Stimulated activated CD4-positive, alpha-beta T cell treated with anti-CD3 and anti-CD28 coated beads, Interleukin-1b, Interleukin-23, amount 100 ng/mL, for 24 hours (primary cell): ENCODE measurements at places on chromosomes 4 and X.

GRCh38 chr4:174262624-174263444 lies 20.6 kb downstream of the FBXO8 start:
- no peak for DNase-seq

DNA sequence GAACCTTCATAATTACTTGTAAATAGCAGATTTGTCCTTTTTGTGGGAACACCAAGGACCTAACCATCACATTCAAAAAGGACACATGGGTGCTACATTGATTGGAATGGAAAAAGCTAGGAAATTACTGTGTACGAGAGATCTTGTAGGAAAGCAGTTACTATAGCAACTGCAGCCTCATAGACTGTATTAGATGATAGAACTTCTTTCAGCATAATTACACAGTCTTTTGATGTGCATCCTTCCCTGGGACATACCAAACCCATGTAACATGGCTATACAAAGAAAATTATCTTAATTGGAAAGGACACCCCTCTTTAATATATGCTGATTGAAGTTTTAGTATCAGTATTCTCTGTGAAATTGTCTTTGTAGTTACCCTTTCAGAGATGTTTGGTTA lies 130.7 kb upstream of the CTSO start:
- DNase-seq = no peak

DNA sequence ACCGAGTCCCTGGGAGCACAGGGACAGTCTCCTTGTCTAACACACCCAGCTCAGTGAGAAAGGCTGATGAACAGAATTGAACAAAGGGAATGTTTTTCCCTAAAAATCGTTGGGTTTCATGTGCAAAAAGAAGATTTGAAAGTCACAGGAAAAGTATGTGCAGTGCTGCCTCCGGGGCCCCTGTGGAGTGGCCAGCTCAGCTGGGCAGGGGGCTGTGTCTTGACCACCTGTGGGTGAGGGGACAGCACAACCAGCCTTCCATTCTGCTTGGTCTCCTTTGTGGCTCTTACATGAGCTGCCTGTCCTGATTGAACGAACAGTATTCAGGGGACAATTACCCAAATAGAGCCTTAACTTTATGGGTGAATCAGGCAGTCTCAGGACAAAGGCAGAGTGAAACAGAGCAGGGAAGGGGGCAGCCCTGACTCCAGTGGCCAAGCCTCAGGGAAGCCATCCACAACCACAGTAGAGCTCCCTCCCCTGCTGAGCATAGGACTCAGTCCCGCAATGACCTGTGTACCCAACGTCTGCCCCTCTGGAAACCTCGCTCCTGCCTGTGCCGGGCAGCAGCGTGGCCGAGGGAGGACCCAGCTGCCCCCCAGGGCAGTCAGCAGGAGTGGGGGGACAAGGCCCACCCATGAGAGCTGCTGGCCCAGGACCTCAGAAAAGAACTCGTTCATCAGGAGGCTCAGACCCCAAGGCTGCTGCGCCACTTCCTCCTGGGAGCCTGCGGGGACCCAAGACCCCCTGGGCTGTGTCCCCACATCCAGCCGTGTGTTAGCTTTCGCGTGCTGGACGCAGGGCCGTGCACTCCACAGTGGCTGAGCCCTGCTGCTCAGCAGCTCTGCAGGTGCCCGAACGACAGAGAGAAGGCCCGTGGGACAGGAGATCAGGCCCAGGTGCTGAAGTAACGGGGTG lies 59.6 kb upstream of the MXD4 start:
- no peak for DNase-seq

DNA sequence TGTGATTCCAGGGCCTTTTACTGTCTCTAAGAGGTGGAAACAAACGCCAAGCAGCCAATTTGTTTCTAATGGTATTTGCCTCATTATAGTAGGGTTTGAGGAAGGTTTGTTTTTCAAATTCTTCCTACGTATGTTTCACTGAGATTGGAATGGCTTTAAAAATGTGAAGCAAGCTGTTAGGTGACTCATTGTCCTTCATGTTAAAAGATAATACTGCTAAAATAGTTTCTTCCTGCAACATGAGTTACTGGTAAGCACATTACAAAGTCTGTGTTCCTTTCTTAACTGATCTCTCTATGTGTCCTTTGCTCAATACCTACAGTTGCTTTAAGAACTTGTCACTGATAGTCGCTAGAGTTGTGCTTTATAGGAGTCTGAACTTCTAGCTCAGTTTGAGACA lies 1183.9 kb downstream of the RPA4 start:
- no peak for DNase-seq

DNA sequence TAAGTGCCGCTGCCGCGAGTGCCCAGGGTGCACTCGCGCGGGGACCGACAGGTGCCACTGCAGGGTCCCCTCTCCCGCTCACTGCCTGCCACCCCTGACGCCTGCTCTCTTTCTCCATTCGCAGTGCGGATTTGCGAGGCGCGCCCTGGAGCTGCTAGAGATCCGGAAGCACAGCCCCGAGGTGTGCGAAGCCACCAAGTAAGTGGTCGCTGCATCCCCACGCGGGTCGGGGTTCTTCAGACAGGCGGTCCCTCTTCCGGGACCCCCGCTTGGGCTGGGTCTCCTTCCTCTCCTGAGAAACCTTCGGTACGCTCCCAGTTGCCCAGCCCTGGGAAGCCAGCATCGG lies 547 bp downstream of the GUCY1A1 start:
- no peak for DNase-seq

DNA sequence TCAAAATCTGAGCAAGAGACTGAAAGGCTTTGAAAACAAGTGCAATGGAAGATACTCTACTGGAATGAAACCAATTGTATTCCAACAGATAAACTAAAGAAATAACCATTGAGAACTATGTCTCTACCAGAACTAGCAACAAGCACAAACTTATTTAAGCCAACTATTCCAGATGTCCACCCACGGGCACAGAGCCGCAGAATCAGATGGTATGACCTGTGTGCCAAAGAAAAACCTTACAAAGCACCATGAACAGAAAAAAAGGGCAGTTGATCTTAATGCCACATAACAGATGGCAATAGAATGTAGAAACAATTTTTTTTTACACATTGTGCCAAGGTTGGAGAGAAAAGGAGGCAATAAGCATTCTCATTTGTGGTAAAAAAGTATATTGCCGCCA lies 269.3 kb upstream of the ADGRL3 start:
- DNase-seq = no peak

DNA sequence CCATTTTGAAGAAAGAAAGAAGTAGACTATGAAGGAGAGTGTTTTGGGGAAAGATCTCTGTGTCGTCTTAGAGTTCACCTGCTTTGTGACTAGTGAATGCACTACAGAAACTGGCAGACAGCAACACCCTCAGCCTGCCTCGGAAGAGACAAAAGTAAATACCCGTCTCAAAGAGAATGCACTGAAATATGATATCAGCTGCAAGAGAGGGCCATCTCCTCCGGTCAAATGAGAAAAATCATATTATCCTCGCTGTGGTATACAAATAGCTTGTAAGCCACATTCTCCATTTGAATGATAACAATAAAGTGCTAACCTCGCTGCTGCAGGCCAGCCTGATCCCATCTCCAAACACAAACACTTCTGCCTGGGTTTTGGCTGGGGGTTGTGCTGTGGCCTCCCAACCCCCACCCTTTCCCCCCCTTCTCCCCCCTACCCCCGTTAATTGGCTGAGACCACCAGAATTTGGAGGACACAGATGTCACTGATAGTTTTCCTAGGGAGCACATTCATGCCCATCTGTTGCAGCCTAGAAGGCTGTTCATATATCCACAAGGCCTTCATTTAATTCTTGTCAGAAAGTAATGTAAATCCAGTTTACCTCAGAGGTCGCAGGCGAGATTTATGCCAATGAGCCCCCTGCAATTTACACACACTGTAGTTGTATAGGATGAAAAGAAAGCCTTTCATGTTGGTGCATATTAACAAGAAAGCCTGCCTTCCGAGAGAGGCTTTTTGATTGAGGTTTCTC lies 46.3 kb downstream of the ALPK1 start:
- DNase-seq = no peak

DNA sequence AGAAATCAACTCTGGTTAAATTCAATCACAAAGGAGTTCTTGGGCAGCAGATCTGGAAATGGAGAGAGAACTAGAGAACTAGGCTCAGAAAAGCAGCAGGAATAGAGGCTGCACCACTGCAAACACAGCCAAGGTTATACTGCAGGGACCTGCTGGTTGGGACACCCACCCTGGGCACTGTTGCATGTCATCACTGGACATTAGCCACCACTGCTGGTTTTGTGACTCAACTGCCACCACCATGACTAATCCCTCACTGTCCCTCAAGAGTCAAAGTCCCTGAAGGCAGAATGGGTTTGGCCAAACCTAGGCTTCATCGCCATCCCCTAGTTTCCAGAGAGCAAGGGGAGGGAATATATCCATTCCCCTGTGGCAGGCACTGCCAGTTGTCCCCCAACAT lies 38.1 kb upstream of the IRAK1 start:
- no peak for DNase-seq

- no peak for DNase-seq
Measured at GRCh38 chrX:5957506-5957905, 271.2 kb downstream of the NLGN4X start.

DNA sequence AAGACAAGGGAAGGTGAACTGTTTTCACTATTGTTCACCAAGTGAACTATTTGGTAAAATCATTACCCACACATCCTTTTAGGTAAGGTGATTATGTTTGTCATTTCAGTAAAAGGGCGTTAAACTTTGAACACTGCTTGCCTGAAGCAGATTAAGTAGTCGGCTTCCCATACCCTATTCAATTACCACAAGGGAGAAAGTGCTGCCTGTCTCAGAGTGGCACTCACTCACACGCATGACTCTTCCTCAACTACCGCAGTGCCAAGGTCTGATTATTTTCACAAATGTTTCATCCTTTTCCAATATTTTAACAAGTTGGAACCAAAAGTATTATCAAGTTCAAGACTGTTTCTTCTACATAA lies 11.0 kb downstream of the VEGFC start:
- no peak for DNase-seq

DNA sequence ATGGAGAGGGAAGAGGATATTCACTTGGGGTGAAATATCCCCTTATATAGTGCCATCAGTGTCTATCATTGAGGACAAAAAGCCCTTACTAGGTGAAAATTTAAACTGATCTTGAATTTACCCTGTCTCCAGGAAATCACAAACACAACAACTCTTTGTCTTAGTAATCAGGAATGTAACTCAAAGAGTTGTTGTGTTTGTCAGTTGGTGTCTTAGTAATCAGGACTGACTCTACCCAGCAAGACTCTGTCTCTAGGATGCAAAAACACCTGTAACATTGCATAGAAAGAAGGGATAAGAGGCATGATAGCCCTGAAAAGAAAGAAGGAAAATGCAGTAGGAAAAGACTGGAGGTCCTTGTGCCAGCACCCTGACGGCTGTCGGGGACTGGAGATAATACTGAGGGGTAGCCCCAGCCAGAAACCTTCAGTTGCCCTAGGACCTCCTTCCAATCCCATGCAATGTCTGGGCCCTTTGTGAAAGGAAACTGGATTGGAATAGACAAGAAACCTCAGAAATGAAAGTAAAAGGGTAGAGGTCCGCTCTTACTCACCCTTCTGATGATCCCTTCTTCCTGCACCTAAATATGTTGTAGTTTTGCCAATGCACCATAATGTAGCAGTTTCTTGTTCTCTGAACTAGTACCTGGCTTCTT lies 45.3 kb downstream of the HMGB2 start:
- DNase-seq = no peak

GRCh38 chr4:185139736-185140135 lies 3.3 kb upstream of the SLC25A4 start:
- DNase-seq = no peak

DNA sequence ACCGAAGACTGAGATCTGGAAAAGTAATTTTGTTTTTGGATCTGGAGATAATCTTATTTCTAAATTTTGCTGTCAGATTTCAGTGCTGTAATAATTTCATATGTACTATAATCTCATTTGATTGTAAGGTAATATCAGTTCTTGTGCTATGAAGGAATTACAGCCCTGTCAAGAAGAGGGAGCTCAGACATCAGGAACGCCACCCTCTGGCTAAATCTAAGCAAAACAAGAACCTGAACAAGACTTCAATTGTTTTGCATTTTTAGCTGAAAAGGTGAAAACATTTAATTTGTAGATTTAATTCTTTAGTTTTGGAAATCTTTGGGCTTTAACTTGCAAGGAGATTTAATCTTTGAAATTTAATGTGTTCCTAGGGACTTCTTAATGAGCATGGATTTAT lies 525.4 kb upstream of the HS3ST1 start:
- no peak for DNase-seq

GRCh38 chr4:154049457-154050181 lies 260.7 kb upstream of the SFRP2 start:
- no peak for DNase-seq
